Stimulated activated CD4-positive, alpha-beta T cell treated with anti-CD3 and anti-CD28 coated beads, Interleukin-1b, Interleukin-23, amount 100 ng/mL, for 4 hours (primary cell): ENCODE measurements at places on chromosomes 6 and 20.

GRCh38 chr6:106913676-106914280 lies 60.8 kb downstream of the CD24 start:
- no peak for DNase-seq

GRCh38 chr6:71187141-71187540 lies 101.5 kb upstream of the OGFRL1 start:
- no peak for DNase-seq

GRCh38 chr6:361411-362132 lies 30.0 kb upstream of the IRF4 start:
- DNase-seq: no peak

DNA sequence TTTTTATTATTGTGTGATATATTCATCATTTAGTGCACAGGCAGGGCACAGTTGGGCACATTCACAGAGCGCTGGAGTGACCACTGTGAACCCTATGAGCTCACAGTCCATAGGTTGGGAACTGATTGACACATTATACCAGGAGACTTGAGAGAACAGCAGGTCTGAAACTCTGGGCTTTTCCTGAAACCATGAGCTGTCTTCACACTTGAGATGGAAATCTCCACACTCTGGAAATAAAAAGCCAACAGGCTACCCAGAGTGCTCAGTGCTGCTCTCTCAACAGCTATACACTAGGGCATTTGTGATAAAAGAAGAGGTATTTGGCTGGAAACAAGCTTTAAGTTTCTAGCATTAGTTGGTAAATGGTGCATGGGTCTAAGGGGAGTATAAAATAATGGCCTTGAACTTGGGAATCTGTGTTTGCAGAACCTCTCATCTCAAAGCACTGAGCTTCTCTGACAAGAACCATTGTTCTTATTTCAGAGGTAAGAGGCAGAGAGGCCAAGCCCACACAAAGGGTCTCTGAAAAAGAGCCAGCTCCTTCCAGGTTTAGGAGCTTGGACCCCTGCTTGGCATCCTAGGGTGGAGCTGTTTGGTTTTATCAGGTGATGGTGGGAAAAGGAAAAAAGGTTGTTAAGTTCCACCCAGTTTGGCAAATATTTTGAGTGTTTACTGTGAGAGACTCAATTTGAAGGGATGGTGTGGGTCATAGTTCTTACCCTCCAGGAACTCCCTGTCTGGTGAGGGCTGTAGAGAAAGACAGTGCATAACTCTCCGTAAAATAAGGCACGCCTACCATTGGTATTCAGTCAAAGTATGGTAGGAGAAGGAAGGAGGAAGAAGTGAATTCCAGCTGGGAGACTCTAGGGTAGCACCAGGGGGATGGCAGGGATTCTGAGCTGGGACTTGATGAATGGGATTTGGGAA lies 14.5 kb downstream of the CHMP4B start:
- no peak for DNase-seq

- DNase-seq: no peak
Observed at GRCh38 chr6:69584913-69585729, 211.7 kb downstream of the LMBRD1 start.

GRCh38 chr20:17836303-17836861 lies 132.2 kb downstream of the SNX5 start:
- DNase-seq: no peak

- DNase-seq: no peak
Observed at GRCh38 chr6:3743541-3743940, 8.0 kb downstream of the PXDC1 start.

DNA sequence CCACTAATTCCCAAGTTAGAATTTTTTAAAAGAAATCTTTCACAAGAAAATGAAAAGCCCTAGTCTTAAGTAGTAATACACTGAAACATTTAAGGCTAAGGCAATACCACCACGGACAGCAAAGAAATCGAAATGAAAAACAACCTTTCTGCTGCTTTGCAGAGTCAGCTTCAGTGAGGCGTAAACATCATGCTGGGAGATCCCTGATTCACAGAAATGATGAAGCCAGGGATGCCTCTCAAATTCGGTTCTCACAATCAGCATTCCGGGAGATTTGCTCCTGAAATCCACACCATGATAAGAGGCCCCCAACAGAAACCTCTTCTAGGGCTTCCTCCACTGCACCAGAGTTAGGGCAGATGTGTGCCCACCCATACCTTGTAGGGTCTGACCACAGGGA lies 18.6 kb downstream of the RRBP1 start:
- DNase-seq: no peak

DNA sequence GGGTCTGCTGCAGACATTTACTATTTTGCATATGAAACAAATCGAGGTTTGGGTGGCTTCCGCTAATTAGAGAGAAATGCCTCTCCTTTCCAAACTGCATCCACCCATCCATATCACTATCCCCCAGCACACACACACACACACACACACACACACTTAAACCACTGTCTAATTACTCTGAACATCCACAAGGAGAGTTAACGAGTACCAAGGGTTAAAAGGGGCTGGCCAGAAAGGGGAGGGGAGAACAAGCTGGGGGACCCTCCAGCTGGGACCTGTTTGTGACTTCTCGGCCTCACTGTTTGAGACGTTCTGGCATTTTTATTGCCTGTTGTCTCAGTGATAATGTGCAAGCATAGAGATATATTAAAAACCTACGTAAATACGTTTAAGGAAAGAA lies 261.2 kb downstream of the FOXC1 start:
- no peak for DNase-seq

- no peak for DNase-seq
Observed at GRCh38 chr20:10338426-10339180, 95.4 kb downstream of the MKKS start.

GRCh38 chr6:5894357-5894756 lies 112.4 kb downstream of the NRN1 start:
- DNase-seq: no peak

- no peak for DNase-seq
Observed at GRCh38 chr6:3382326-3383279, 74.2 kb downstream of the SLC22A23 start.

GRCh38 chr6:47267301-47267700 lies 42.4 kb downstream of the TNFRSF21 start:
- no peak for DNase-seq

- DNase-seq: no peak
Observed at GRCh38 chr20:8946036-8946940, 122.6 kb upstream of the PLCB4 start.

- DNase-seq: no peak
Observed at GRCh38 chr6:156880913-156881312, 103.7 kb downstream of the ARID1B start.

GRCh38 chr20:58519940-58520712 lies 4.9 kb upstream of the APCDD1L start:
- DNase-seq: no peak

GRCh38 chr6:1878330-1878729 lies 268.6 kb downstream of the FOXC1 start:
- DNase-seq: no peak

DNA sequence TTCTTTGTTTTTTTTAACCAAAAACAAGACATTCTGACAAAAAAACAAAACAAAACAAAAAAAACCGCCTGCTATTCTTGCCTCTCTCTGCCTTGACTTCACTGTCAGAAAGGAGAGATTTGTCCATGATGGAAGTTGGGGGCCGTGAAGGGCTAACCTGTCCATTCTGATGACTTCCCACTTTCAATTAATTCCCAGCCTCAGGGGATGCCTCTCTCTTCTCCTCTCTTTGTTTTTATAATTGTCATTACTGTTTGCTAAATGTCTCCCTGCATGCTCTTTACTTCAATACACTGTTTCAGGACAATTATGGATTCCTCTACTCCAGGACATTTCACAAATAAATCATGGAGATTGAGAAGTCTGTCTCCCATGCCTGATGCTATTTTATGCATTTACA lies 130.5 kb upstream of the CNR1 start:
- DNase-seq: no peak

- no peak for DNase-seq
Observed at GRCh38 chr6:52595000-52595795, 18.3 kb upstream of the TRAM2 start.

GRCh38 chr6:157669747-157670216 lies 153.3 kb upstream of the SNX9 start:
- no peak for DNase-seq

DNA sequence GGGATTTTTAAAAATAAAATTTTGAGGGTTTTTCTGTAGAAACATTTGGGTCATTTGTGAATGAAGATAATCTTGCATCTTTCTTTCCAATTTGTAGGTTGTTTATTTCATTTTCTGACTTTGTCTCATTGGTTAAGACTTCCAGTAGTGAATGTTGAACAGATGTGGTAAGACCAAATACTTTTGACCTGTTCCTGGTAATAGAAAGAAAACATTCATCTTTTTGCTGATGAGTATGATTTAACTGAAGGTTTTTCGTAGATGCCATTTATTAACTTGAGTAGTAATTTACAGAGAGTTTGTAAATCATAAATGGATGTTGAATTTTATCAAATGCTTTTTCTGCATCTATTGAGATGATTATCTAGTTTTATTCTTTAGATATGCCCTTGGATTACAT lies 416.1 kb upstream of the CITED2 start:
- DNase-seq: no peak

DNA sequence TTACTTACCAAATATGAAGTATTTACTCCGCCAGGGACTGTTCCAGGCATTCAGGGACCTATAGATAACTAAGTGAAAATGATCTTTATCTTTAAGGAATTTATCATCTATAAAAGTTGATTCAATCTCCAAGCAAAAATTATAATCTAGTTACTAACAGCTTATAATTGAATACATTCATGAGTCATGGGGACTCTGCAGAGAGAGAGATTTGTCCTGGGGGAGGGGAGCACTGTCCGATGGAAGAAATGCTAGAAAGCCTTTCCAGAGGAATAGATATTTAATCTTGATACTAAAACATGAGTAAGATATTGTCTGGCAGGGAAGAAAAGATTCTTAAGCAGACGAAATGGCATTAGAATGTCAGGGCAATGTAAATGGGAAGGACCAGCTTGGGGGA lies 139.3 kb downstream of the CD164 start:
- no peak for DNase-seq

GRCh38 chr20:37955511-37955910 lies 52.6 kb downstream of the VSTM2L start:
- no peak for DNase-seq

GRCh38 chr6:13877051-13877450 lies 47.7 kb upstream of the RNF182 start:
- DNase-seq: no peak

GRCh38 chr20:52684905-52685304 lies 287.3 kb upstream of the TSHZ2 start:
- DNase-seq: no peak

- no peak for DNase-seq
Observed at GRCh38 chr20:63473555-63474449, 1.3 kb upstream of the KCNQ2 start.
